Activated CD8-positive, alpha-beta memory T cell treated with anti-CD3 and anti-CD28 coated beads for 1 hour (primary cell): ENCODE measurements at places on chromosomes 12 and 14.

DNA sequence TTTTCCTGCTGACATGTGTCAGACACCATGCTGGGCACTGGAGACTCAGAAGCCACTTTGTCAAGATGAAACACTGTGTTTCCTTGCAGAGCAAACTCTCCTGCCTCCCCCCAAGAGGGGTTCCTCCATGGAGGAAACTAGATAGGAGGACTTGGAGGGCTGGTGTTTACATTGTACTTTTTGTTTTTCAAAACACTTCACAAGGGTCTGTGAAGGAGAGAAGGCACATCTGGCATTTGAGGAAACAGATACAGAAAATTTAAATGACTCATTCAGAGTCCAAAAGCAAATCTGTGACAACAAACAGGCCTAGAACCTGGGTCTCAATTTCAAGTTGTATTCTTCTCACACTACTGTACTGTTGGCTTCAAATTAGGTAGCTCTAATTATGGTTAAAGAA, 6.7 kb upstream of the CDKL1 start:
- no peak for DNase-seq

DNA sequence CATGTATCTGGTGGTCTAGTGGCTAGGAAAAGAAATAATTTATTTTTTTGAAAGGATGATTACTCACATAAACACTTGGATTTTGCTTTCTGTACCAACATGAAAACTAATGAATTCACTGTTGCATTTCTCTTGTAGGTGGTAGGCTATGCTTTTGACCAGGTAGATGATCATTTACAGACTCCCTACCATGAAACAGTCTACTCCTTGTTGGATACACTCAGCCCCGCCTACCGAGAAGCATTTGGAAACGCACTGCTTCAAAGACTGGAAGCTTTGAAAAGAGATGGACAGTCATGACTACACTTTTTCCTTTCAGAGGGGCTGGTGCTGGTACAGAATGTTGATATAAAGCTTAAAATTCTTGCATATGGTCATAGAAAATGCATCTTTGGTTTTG, 6.5 kb upstream of the AK7 start:
- DNase-seq, result no peak

DNA sequence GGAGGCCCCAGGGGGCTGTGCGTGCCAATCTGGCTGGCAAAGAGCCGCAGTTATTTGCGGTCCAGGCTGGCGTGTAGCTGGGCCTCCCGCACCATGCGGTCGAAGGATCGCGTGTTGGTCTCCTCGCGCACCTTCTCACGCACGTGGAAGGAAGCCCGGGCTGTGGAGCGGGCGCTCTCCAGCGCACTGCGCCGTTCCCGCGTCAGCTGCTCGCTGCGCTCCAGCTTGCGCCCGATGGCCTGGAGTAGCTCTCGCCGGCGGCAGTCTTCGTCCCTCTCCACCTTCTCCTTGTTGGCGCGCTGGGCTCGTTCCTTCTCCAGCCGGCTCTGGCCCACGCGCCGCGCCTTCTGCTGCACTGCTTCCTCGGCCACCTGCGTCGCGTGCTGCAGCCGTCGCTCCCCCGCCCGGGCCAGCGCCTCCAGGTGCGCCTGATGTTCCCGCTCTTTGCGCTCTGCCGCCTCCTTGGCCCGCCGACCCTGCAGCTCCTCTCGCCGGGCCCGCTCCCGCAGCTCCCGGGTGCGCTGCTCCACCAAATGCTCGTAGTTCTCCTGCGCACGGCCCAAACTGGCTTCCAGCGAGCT, 3.1 kb downstream of the CCDC177 start:
- no peak for DNase-seq

GRCh38 chr14:65892315-65892714, 479.8 kb downstream of the FUT8 start:
- DNase-seq, result no peak

GRCh38 chr12:92158796-92159439, 13.3 kb upstream of the BTG1 start:
- no peak for DNase-seq

GRCh38 chr14:92688434-92689375, 59.7 kb downstream of the LGMN start:
- DNase-seq, result no peak

- DNase-seq, result no peak
Measured at GRCh38 chr12:2244013-2244861, 191.4 kb downstream of the CACNA1C start.

DNA sequence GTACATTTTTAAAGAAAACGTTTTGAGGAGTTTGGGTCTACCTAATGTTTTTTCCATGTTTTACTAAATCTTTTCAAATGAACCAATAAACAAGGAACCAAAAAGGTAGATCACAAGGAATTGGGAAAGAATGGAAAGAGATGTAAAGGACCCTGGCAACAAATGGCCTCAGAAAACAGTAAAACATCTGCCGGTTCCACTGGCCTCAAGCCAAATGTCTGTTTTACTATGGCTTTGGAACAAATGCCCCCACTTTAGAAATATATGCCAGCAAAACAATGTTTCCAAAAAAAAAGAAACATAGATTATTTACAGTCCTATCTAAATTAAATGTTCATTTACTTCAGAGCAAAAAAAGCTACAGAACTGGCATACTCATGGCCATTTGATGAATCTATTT, 3.0 kb downstream of the TRMT5 start:
- no peak for DNase-seq

- no peak for DNase-seq
Measured at GRCh38 chr12:93530358-93530757, 42.1 kb upstream of the SOCS2 start.

DNA sequence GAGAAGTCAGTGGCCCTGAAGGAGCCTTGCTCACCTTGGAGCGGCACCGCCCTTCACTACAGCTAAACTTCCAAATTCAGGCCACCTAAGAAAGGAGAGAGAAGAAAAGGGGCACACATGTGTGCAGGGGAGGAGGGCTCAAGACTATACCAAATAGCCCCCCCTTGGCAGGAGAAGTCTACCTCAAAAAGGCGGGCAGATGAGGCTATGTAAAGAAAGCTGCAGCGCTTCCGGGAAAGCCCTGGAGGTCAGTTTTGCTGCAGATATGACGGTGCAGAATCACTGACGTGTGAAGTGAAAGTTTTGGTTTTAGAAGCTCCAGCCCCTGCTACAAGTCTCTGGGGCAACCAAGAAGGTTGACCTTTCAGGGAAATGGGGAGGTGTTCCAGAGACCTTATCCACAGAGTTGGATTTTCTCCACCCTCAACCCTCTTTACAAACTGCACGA, 48.2 kb upstream of the PNMA1 start:
- no peak for DNase-seq

DNA sequence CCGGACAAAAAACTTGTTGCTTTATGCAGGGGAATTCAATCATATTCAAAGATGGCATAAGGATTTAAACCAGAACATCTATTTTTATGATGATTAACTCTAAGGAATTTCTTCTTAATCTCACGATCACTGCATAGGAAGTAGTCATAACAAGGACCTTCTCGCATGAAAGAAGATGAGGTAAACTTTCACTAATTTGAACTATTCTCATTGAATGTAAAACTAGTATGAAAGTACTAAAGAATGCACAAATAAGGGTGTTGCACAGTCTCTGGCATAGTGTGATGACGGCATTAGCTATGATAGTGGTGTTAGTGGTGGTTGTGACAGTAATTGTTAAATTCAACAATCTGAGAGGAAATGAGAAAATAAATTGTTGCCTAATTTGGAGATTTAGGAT, 280.0 kb downstream of the SLC6A15 start:
- DNase-seq, result no peak

DNA sequence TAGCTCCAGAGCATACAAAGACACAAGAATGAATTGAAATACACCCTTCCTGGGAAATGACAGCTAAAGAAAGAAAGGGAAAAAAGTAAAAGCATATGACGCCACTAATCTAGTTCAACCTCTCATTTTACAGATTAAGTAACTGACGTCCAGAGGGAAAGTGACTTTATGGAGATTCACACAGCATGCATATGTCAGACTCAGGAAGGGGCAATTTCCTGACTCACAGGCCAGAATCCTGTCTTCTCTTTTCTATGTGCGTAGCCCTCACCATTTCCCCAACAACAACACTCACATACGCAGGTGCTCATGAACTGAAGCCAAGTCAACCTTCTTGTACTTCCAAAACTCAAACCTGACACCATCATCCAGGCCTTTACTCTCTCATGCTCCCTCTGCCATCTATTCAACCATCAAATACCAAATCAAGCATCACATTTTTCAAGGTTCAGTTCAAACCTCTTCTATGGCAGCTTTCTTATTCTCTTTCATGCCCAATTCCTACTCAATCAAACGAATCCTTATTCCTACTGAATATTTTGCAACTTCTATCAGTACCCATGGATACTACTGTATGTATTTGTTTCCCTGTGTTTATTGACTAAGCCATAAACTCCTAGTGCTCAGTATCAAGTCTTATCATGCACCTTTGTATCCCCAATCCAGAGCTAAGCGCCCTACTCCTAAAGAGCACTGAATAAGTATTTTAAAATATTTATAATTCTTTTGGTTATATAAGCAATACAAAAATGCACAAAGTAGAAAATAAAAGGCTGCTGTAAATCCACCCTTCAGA, 52.8 kb downstream of the STXBP6 start:
- DNase-seq, result no peak

DNA sequence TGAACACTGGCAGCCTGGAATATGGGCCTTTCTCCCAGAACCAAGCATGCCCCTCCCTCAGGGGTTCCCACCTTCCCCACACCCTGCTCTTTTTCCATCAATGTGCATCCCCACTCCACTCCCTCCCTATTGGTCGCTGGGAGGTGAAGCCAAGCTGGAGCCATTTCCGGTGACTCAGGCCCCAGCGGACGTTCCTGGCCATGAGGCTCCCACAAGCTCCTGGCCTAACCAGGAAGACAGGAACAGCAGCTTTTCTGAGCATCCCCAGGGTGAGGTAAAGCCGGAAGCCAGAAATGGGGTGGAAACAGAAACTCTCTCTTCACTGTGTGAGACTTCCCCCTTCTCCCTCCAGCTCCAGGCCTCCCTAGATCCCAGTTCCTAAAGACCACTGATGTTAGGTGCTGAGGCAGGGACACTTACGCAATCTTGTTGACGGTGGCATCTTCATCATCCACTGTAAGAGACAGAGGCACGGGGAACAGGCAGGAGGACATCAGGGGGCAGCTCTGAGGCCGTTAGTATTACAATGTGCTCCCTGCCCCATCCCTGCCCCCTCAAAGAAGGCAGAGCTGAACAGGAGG, 5.1 kb downstream of the LMBR1L start:
- no peak for DNase-seq

DNA sequence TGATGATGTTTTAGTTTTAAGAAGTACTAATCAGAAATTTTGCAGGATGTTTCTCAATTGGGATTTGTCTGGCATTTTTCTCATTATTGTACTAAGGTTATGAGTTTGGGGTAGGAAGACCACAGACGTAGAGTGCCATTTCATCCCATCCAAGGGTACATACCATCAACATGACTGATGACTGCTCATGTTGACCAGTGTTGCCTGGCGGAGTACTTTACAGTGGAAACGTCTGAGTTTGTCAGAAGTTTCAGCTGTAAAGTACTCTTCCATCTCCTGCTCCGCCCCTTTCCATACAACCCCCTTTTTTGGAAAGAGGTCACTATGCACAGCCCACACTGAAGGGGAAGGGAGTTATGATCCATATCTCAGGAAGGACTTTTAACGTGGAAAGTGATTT, 74.2 kb downstream of the RCOR1 start:
- no peak for DNase-seq

- no peak for DNase-seq
Measured at GRCh38 chr12:124007826-124008570, 35.0 kb downstream of the ZNF664 start.

- DNase-seq, result no peak
Measured at GRCh38 chr14:64707661-64708060, 3.4 kb downstream of the PLEKHG3 start.

- no peak for DNase-seq
Measured at GRCh38 chr14:61553730-61554641, 141.3 kb upstream of the HIF1A start.

- no peak for DNase-seq
Measured at GRCh38 chr12:10849425-10849878, at the start of gene PRR4. PRR4 (minus strand) TSS chr12:10849475; CDS start chr12:10849437, 38 bp downstream.

GRCh38 chr14:64246688-64247087, 47.5 kb downstream of the ESR2 start:
- no peak for DNase-seq

- no peak for DNase-seq
Measured at GRCh38 chr12:50926415-50926814, 25.9 kb upstream of the HIGD1C start.

- DNase-seq, result no peak
Measured at GRCh38 chr12:106682594-106683234, 91.8 kb upstream of the RIC8B start.

GRCh38 chr12:9730011-9730410, 2.9 kb downstream of the CLECL1 start:
- DNase-seq, result no peak

DNA sequence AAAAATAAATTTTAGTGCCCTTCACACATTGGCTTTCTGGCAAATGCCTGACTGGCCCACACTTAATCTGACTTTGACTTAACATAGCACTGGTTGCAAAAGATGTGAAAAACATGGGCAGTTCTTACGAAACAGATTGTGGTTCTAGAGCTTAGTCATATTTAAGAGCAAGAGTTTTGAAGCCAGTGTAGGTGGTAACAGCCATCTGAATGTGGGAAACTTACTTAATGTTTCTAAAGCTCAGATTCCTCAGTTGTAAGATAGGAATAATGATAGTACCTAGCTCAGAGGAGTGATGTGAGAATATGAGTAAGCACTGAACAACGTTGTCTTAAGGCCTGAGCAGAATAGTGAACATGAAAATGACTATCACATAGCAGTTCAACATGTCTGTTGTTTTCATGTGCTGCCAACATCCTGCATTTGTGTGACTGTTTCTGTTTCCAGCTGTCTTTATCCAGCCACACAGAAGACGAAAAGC, 262.7 kb downstream of the SYT1 start:
- DNase-seq, result no peak

- DNase-seq, result no peak
Measured at GRCh38 chr12:132049876-132050275, 94.2 kb downstream of the DDX51 start.

- DNase-seq, result no peak
Measured at GRCh38 chr12:103817791-103818190, 23.2 kb downstream of the NT5DC3 start.

DNA sequence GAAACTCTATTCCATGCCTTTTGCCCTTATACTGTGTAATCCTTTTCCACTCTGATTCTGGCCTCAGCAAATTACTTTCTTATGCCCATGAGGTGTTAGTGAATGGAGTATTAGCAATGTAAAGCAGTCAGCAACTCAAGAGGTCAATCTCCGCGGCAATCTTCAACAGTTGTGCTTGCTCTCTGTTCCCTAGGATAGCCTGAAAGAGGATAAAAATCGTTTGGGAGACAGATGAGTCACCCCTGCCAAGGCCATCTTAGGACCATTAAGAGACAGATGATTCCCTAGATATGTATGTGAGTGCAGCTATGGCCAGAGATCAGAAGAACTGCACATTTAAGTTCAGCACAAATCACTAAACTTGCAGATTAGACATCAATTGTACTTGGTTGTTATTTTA, 1145.8 kb downstream of the GALC start:
- DNase-seq, result no peak

GRCh38 chr14:74611650-74612349, at the start of gene LTBP2:
LTBP2 (minus strand) TSS chr14:74612237; CDS start chr14:74611944, 293 bp downstream.
- no peak for DNase-seq
